ENCODE measurements at places on chromosomes 11 and 22.

GRCh38 chr11:1852877-1853276 is at the start of gene LSP1:
TSS of gene LSP1 (plus strand) at chr11:1853084. CDS start at chr11:1853145, 61 bp downstream.
- no peak for DNase-seq

DNA sequence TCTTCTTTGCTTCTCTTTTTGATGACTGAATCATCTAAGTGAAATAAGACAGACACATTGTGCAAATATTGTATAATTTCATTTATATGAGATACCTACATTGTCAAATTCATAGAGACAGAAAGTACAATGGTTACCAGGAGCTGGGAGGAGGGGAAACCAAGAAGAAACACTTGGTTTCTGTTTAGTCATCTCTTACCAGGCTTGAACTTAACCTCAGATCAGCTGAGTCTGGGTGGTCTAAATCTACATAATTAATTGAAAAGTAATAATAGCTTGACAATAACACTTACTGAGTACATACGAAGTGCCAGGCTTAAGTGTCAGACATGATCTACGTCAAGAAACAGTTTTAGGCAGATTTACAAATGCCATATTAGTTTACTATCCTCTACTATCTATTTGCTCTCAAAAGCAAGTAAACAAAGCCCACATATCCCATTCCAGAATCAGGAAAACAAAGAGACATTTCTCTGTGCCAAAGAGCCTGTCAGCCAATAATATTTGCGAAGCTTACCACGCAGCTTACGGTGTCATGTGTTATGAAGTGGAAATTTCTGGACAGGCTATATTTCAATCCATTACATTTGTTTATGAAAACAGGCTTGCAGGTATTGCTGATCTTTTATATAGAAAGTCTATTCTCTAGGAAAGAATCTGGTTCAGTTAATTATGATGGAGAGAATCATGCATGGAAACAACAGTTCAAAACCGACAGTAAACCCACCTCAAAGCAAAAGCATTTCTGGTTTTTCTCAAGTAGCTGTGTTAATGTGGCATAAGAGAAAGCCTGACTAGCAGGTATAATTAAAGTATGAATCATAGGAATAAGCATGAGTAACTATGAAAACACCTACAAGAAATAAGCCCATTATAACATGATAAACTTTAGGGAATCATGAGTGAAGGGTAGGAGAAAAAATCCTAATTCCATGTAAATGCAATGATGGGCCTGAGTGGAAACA is 2.7 kb upstream of the ARHGAP42 start:
- DNase-seq = no peak

- no peak for DNase-seq
Measured at GRCh38 chr11:9144828-9145227, 53.4 kb upstream of the SCUBE2 start.

DNA sequence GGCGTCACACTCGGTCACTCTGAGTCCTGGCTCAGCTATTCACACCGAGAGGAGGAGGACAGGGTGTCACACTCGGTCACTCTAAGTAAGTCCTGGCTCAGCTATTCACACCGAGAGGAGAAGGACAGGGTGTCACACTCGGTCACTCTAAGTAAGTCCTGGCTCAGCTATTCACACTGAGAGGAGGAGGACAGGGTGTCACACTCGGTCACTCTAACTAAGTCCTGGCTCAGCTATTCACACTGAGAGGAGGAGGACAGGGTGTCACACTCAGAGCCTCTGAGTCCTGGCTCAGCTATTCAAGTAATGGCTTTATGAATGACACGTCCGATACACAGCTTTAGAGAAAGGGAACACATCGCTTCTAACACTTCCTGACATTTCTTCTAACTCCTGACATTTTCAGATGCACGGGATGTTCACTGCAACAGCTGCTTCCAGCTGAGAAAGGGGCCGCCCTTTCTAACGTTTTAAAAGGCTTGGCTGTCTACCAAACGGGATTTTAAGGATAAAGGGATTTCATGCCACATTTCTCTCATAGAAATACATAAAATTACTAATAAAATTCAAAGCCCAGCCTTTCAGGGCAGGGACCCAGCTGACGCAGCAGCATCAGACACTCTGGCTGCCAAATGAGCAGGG is 28.1 kb downstream of the DRD4 start:
- no peak for DNase-seq

- DNase-seq = peak; percentile 79
Measured at GRCh38 chr11:46278387-46279125, 1.1 kb downstream of the CREB3L1 start.

- DNase-seq = no peak
Measured at GRCh38 chr11:104970756-104971155, 2.4 kb upstream of the CASP4 start.

DNA sequence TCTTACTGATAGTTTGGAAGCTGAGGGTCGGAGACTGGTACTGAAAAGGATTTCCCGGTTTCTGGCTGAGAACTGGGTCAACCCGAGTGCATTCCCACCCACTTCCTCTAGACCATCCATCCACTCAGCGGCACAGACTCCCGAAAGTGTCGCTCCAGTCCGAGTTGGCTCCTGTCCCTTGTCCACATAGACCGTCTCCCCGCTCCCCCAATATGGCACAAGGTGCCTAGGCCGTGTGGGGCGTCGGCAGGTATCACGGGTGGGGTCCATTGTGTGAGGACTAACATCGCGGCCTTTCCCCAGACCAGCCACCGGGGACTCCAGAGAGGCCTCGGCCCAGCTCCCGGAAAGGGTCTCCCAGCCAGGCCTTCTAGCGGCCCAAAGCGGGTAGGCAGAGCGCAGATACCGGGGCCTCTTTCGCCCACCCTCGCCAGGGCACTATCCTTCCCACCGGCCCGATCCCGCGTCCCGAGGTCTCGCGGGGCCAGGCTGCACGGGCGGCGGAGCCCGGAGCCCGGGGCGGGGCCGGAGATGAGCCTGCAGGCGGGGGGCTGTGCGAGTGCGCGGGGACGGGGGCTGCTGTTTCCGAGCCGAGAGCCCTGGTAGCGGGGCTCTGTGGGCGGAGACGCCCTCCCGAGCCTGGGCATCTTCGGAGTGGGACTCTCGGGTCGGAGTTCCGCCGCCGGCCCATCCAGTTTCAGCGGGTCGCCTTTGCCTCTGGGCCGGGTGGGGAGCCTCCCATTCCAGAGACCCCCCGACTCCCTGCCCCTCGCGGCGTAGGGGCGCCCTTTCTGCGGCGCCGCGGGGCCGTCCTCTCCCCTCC is 21.1 kb downstream of the SERPINH1 start:
- peak; percentile 84 for DNase-seq

GRCh38 chr11:45412051-45412471 is 125.9 kb upstream of the SYT13 start:
- peak; percentile 24 for DNase-seq

GRCh38 chr22:17866127-17866526 is 91.9 kb upstream of the BID start:
- no peak for DNase-seq

DNA sequence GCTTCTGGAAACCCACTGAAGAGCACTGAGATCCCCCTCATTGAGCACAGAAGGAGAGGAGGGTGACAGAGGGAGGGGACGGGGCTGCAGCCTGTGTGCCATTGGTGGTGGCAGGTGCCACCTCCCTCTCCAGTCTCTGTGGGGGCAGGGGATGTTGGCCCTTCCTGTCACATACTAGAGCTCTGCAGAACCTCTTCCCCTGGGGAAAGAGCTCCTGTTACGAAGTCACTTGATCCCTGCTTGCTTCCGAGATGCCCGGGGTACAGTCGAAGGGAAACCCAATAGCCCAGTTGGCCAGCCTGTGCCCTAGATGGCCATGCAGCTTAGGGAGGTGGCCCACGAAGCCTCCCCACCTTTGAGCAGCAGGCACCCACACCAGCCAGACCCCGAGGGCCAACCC is 29.4 kb downstream of the DAGLA start:
- DNase-seq = no peak

GRCh38 chr22:21564411-21564810 is 3.1 kb upstream of the UBE2L3 start:
- DNase-seq = no peak

GRCh38 chr11:15773476-15774387 is 582.6 kb downstream of the SOX6 start:
- no peak for DNase-seq

DNA sequence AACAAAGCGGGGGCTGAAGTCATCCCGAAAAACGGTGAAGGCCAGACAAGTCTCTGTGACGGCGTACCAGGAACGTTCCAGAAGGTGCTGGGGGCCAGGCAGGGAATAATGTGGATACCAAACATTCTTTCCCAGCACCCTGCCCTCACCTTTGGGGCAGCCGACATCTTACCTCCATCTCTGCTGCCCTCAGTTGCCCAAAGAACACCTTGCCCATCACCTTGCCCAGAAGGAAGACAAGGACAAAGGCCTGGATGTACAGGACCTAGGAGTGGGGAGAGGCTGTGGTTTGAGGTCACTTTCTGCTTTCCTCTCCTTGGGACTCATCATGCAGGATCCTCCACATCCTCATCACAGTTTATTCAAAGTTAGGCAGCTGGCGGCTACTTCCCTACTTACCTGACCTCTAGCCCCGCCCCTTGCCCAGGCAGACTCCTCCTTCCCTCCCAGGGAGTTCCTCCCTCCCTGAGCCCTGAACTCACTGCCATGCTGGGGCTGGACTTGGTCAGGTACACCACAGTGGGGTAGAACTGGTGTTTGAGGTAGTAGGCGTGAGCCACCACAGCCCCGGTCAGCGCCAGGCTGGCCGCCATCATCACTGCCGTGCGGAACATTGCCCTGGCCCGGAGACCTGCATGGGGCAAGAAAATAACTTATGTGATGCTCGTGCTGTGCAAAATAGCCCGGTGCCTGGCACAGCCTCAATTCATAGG is 1.2 kb downstream of the SYVN1 start:
- peak; percentile 17 for DNase-seq

DNA sequence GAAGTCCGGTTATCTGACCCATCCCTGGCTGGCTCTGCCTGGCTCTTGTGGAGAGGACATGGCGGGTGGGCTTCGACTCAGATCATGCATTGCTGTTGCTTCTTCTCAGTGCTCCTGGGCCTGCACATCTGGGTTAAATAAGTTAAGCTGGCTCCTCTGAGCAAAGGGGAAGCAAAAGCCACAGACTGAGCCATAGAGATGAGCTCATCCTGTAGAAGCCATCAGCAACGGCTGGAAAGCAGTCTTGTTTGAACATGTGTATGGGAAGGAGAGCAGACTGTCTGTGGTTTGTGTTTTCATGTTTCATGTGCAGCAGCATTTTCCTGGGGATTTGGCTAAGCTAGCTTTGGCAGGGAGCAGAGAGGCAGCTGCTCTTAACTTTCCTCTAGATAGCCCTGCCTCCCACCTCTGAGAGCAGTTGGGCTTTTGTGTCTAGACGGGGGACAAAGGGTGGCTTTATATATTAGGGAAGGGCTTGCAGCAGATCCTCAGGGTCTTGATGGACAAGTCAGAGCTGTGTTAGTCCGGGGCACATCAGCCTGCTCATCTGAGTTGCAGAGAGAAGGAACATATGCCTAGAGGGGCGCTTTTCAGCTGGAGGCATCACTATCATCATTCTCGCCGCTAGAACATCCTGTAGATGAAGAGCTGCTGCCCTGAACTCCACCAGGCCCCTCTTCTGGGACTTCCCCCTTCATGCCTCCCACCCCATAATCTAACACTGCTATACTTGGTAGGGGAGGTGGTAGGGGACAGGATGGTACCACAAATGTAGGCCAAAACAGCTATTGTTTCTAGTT is 14.9 kb downstream of the DCPS start:
- peak; percentile 90 for DNase-seq

All from mesenchymal stem cell (in vitro differentiated cells and primary cell).